ENCODE measurements at places on chromosomes 3 and 15. TPM values are rescaled to one million over a fixed set of nuclear protein-coding genes. Genes with fewer than 3 reads are reported as not detected.
A peak's percentile ranks its signal among the peaks of the same experiment; 100 is the strongest.

DNA sequence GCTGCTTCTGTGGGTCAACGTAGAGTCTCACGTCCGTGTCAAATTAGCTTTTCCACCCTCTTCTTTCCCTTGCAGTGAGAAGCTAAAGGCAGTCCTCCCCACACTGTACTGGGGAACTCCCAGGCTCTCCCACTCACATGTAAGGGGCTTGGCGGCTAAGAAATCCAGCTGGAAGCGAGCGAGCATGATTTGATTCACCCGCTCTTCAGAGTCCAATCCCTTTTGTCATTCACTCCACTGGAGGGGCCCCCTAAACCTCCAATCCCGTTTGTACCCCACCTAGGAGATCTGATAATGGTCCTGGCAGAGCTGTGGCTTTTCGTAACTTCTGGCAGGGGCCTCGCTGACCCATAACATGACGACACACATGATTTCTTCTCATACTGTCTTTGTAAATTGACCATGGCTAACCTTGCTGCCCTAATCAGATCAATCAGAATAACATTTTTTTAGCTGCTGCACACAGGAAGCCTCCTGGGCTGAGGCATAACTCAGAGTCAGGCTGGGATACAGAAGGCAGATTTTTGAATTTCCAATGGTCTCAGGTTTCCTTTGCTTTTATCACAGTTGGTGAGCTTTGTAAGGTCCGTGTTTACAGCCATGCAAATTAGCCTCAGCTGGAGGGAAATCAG lies 235.2 kb downstream of the GREM1 start:
- H3K27ac ChIP-seq = peak overlapping the region; percentile 83
- no peaks in the 10 kb centered on the region for H3K27me3 ChIP-seq
- DNase-seq = peak; percentile 59
- H3K36me3 ChIP-seq = no peaks in the 10 kb centered on the region

Gene USP19
- total RNA-seq = 22.5 TPM

GRCh38 chr3:141405591-141405990 lies 37.3 kb downstream of the ZBTB38 start:
- peak; percentile 73 for DNase-seq
- peak overlapping the region; percentile 100 for H3K27ac ChIP-seq
- peaks cover 38% of the 10 kb centered on the region for H3K36me3 ChIP-seq
- H3K4me3 ChIP-seq = no peak overlapping the region
- no peaks in the 10 kb centered on the region for H3K27me3 ChIP-seq

DNA sequence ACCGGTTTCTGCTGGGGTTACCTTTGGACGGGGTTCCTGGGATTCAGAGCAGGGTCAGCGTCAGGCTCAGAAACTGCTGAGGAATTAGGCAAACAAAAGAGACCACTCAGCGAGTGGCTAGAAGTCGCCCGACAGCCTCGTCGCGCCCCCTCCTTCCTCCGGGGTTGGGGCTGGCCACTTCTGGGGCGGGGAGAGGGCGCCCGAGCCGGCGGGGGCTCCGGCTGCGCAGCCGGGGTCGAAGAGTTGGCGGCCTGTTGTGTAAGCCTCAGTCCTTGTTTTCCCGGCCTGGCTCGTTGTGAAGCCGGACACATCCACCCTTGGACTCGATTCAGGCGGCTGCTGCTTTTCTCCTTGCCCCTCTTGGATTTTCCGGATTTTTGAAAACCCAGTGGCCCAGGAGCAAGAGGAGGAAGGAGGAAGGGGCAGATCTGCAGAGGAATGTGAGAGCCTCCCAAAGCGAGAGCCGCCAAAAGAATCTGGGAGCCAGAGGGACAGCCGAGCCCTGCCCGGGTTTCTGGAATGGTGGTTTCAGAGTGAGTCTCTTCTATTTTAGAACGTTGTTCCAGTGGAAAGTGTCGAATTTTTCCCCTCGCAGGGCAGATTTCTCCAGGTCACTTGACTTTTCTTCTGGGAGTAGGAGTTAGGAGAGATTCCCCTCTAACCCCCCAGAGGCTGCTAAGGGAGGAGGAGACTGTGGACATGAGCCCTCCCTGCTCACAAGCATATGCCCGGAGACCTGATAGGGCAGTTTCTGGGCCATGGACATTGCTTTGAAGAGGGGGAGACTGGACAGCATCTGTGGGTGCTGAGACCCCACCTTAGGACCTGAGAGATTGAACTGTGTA lies 666 bp downstream of the SNX33 start:
- H3K27ac ChIP-seq = peak overlapping the region; percentile 94
- H3K36me3 ChIP-seq = peaks cover 30% of the 10 kb centered on the region
- no peaks in the 10 kb centered on the region for H3K27me3 ChIP-seq
- peaks cover 40% of the 10 kb centered on the region for H3K4me1 ChIP-seq
- H3K4me3 ChIP-seq = peak overlapping the region; percentile 88
- no peak for DNase-seq

DNA sequence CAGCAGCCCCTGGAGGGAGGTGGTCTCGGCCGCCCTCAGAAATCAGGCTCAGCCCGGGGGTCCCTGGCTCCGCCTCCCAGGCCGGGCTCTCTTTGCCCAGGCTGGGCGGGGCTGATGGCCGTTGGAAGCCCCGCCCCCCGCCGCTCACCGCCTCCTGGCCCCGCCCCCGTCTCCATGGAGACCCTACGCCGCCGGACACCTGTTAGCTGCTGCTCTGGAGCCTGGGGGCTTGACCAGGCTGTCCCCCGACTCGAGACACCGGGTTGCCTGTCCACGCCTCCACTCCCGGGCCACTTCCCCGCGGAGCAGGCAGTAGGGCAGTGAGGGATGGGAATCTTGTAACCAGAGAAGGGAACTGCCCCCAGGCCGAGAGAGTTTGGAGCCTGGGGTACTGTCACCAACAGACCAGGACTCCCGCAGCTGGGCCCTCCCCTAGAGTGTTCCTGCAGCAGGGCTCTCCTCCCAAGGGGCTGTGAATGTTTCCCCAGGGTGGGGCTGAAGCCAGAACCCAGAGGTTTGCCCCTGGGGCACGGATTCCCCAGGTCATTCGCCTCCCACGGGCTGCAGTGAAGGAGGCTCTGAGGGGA lies 27.8 kb upstream of the RPL32 start:
- no peaks in the 10 kb centered on the region for H3K4me1 ChIP-seq
- H3K4me3 ChIP-seq = no peak overlapping the region
- no peak overlapping the region for H3K27ac ChIP-seq
- H3K36me3 ChIP-seq = no peaks in the 10 kb centered on the region
- DNase-seq = no peak

Gene CRYGS
- 0.36 TPM for total RNA-seq

Gene HRG
- not detected for total RNA-seq

DNA sequence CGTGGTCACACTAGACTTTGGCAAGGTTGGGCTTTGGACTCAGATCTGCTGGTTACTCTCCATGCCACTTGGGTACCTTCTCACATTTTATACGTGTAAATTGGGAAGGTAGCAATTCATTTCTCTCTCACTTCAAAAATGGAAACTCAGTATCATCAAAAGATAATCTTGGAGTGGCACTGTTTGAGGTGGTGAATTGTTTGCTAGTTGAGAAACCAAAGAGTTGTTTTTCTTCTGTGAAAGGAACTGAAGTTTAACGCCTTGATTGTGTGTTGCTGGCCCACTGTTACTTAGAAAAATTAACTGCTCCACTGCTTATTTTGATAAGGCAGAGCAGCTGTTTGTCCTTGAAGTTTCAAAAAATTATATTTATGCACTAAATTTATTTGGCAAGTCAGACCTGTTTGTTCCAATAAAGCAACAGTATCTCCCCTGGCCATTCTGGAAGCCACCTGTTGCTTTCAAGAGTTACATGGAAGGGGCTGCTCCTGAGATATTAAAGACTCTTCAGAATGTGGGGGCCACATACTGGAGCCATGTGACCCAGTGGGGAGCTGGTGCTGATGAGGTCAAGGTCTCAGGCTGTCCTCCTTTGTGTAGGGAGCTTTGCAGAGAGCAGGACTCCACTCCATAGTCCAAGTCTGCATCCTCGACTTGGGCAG lies 16.2 kb downstream of the PLCL2 start:
- no peak for DNase-seq
- H3K36me3 ChIP-seq = no peaks in the 10 kb centered on the region
- no peaks in the 10 kb centered on the region for H3K27me3 ChIP-seq
- no peak overlapping the region for H3K4me3 ChIP-seq
- no peaks in the 10 kb centered on the region for H3K4me1 ChIP-seq
- no peak overlapping the region for H3K27ac ChIP-seq

DNA sequence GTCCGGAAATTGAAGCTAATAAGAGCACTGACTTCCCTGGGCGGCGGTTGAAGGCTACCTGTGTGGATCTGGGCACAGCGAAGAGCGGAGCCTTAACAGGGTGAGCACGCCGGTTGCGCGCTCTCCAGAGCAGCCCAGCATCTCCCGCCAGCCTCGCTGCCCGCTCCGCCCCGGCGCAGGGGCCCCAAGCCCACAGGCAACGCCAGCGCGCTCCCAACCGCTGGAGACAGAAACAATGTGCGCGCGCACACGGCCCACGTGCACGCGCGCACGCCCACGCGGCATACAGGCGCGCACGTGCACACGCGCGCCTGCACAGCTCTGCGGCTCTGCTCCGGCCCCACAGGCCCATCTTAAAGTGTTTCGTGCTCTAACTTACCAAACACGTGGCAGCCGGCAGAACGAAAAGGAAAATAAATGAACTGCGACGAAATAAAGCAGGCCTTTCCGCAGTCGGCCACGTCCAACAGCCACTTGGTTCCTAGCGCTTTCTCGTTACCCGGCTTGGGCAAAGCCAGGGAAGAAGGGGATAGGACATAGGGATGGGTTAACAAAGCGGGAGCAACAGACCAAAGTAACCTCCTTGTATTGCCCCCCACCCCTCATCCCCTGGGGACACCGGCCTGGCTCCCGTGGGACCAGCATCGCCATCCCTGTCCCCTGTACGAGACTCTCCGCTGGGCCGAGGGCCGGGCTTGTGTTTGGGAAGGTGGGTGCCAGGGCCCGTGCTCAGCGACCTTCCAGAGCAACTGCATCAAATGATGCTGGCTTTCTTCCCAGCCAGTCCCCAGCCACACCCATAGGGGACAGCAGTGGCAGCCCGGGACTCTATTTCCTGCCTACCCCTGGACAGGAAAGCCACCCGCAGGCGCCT lies 203.7 kb downstream of the ABHD5 start:
- peak; percentile 68 for DNase-seq
- no peaks in the 10 kb centered on the region for H3K36me3 ChIP-seq

DNA sequence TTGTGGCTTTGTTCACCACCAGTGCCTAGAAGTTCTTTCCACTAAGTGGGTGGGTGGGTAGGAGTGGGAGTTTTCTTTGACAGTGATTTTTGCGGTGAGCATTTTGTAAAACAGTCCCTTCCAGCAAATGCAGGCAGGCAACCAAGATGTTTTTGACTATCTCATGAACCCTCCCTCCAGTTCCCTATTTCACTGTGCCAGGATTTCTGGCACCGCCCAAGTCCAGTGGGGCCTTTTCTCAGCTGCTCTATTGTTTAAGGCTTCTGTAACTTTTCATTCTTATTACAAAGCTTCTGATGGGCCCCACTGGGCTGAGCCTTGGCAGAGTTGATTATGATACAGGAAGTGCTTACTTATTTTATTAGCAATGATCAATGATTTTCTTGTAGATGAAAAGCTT lies 236.0 kb downstream of the EDEM1 start:
- no peaks in the 10 kb centered on the region for H3K36me3 ChIP-seq
- H3K27me3 ChIP-seq = no peaks in the 10 kb centered on the region
- DNase-seq = no peak
- H3K27ac ChIP-seq = no peak overlapping the region
- H3K4me1 ChIP-seq = no peaks in the 10 kb centered on the region

GRCh38 chr3:121896823-121897222 lies 2.6 kb downstream of the SLC15A2 start:
- H3K27ac ChIP-seq = no peak overlapping the region
- no peak for DNase-seq
- no peaks in the 10 kb centered on the region for H3K27me3 ChIP-seq
- H3K4me1 ChIP-seq = no peaks in the 10 kb centered on the region
- H3K36me3 ChIP-seq = no peaks in the 10 kb centered on the region

GRCh38 chr3:29353807-29354206 lies 72.9 kb downstream of the RBMS3 start:
- H3K27ac ChIP-seq = no peak overlapping the region
- H3K4me3 ChIP-seq = no peak overlapping the region
- no peaks in the 10 kb centered on the region for H3K36me3 ChIP-seq

- no peaks in the 10 kb centered on the region for H3K4me1 ChIP-seq
- H3K27ac ChIP-seq = no peak overlapping the region
- peak; percentile 64 for DNase-seq
- H3K4me3 ChIP-seq = no peak overlapping the region
- H3K36me3 ChIP-seq = no peaks in the 10 kb centered on the region
Measured at GRCh38 chr3:194285024-194285849, 65.9 kb downstream of the CPN2 start.

DNA sequence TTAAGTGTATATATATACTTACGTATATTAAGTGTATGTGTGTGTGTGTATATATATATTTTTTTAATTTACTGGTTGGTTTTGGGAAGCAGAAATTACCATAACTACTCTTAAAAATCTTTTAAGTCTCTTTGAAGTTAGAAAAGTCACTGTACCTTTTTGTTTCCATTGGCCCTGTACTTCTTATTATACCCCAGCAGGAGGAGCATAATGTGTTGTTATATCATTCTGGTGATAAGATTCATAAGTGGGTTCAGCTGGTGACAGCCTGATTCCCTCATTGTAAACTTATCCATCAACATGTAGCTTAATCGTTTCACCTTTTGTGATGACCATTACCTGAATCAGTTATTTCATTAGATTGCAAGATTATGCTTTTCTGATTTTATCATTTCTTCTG lies 30.8 kb downstream of the MLH1 start:
- H3K4me1 ChIP-seq = 0 out of 2 replicates have a peak, but pooled peaks cover 2% of the 10 kb centered on the region
- H3K27ac ChIP-seq = no peak overlapping the region
- DNase-seq = peak; percentile 30
- H3K4me3 ChIP-seq = no peak overlapping the region
- no peaks in the 10 kb centered on the region for H3K27me3 ChIP-seq

Gene WDR93
- not detected for total RNA-seq

Gene IL17RE
- total RNA-seq = 1.1 TPM

DNA sequence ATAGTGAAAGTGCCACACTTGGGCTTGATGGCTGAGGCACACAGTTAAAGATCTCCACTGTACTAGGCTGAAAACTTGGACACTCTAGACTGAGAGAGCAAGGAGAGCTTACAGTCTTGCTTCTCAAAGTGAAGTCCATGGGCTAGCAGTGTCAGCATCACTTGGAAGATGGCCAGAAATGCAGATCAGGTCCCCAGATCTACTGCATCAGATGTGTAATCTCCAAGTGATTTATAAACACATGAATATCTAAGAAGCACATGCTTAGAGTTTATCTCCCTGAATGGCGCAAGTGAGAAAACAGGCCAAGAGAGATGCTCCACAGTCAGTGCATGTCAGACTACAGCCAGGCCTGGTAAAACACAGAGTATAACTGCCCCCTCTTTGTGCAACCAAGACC lies 308.6 kb downstream of the CLSTN2 start:
- no peak overlapping the region for H3K4me3 ChIP-seq
- no peaks in the 10 kb centered on the region for H3K36me3 ChIP-seq

GRCh38 chr3:49460188-49460890 lies 9.7 kb upstream of the DAG1 start:
- H3K4me1 ChIP-seq = peaks cover 23% of the 10 kb centered on the region
- no peaks in the 10 kb centered on the region for H3K36me3 ChIP-seq
- no peak overlapping the region for H3K27ac ChIP-seq
- H3K27me3 ChIP-seq = no peaks in the 10 kb centered on the region
- DNase-seq = no peak

Gene ATP8B4
- 0.54 TPM for total RNA-seq

All from IMR-90 (cell line).